ENCODE measurements at places on chromosomes 6 and 20. TPM values are rescaled to one million over a fixed set of nuclear protein-coding genes. Genes with fewer than 3 reads are reported as not detected.

Gene HSPA1B
- 197 TPM for total RNA-seq

Gene FOXC1
- 17.9 TPM for total RNA-seq

Gene BPIFB3
- not detected for total RNA-seq

Gene CLDN20
- not detected for total RNA-seq

Gene COX4I2
- total RNA-seq: not detected

Measured in renal cortical epithelial cell (primary cell).